HS-27A (cell line): ENCODE measurements at places on chromosomes 1 and 21.

DNA sequence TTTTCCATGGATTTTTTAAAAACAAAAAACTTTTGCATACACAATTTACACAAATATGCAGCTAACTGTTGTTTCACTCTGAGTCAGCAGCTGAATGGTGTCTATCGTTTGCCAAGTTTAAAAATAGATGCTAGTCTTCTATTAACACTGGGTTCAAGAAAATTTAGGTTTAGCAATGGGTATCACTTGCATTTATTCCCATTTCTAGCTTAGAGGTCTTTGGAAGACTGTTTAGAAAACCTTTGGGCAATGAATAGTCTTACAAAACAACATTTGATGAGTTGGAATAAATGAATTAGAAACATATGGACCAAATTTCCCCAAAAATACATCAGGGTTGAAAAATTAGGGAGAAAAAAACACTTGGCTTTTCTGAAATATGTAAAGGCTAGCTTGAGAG is 165.8 kb downstream of the LYPLAL1 start:
- no peak for DNase-seq

DNA sequence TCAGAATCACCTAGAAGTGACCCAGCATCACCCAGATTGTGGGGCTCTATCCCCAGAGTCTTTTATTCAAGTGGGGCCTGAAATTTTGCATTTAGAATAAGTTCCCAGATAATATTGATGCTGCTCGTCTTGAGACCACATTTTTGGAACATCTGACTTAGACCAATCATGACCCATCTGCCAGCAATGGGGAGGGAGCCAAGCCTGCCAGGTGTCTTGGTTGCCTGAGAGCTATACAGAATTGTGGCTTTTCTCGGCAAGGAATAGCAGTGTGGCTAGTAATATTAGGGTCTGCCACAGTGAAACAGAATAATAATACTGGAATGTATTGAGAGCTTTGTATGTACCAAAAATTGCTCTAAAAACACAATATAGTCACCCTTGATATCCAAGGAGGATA is 31.1 kb upstream of the RGS8 start:
- DNase-seq: no peak

DNA sequence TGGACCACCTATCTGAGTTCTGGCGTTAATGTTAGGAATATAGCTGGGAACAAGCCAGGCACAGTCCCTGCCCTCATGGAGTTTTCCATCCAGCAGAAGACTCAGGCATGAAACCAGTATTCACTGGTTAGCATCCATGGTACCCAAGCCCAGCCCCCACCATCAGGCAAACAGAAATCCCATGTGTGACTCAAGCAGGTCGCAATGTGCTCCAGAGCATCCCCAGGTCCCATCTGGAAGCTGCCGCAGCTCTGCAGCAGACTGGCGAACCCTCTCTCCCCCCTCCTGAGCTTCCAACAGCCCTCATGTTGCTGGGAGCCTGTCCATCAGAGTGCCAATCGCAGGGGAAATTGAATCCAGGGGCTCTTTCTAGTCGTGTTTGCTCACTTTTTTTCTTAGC is 174.2 kb downstream of the RRAGC start:
- no peak for DNase-seq

- DNase-seq: no peak
Measured at GRCh38 chr21:34024374-34024693, 49.0 kb upstream of the MRPS6 start.

DNA sequence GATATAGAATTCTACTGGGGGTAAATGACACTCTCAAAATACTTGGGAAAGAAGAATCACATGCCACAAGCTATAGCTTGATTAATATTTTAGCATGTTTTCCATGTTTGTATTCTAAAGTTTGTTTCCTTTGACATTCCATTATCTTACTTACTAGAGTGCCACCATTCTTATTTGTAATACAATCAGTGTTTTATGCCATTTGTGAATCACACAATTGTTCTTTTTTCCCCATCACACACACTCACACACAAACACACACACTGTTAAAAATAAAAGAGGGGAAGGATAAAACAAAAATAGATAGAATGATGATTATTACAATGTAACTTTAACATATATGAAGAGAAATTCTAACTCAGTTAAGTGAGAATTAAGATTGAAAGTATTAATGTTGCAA is 16.0 kb upstream of the TEKT2 start:
- no peak for DNase-seq

- DNase-seq: no peak
Measured at GRCh38 chr1:117967477-117967876, 37.9 kb downstream of the WDR3 start.

DNA sequence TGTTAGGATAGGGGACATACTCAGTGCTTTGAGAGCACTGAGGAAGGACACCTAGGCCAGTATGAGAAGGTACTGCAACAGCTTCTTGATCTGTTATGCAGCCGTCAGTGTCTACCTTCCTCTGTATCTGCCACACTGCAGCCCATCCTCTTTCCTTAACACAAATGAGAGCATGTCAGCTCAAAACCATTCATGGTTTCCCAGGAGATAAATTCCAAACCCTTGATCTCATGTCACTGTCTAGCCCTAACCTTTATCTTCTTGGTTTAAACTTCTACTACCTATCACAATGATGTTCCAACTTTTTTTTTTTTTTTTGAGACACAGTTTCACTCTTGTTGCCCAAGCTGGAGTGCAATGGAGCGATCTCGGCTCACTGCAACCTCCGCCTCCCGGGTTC is 1.4 kb downstream of the ZMYND12 start:
- DNase-seq: no peak

- DNase-seq: no peak
Measured at GRCh38 chr1:59477286-59477685, 180.4 kb downstream of the FGGY start.

DNA sequence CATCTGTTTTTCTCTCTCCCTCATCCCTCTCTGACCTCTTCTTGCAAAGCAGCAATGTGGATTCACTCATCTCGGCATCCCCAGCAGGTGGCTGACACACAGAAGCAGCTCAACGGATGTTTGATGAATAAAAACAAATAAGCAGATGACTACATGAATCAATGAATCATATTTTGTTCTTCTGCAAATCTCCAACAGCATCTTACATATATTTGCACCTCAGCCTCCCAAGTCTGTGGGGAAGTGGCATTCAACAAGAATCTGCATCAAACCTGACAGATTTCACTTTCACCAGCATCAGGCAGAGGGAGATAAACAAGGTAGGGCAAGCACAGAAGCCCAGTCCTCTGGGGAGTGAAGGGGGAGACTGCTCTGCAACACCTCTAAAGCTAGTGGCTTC is 34.0 kb downstream of the CAPN8 start:
- DNase-seq: no peak

GRCh38 chr1:154751690-154752089 is 118.4 kb downstream of the KCNN3 start:
- DNase-seq: no peak

- no peak for DNase-seq
Measured at GRCh38 chr1:110686188-110686587, 11.4 kb upstream of the KCNA3 start.

- no peak for DNase-seq
Measured at GRCh38 chr1:41374711-41375110, 13.5 kb downstream of the FOXO6 start.

DNA sequence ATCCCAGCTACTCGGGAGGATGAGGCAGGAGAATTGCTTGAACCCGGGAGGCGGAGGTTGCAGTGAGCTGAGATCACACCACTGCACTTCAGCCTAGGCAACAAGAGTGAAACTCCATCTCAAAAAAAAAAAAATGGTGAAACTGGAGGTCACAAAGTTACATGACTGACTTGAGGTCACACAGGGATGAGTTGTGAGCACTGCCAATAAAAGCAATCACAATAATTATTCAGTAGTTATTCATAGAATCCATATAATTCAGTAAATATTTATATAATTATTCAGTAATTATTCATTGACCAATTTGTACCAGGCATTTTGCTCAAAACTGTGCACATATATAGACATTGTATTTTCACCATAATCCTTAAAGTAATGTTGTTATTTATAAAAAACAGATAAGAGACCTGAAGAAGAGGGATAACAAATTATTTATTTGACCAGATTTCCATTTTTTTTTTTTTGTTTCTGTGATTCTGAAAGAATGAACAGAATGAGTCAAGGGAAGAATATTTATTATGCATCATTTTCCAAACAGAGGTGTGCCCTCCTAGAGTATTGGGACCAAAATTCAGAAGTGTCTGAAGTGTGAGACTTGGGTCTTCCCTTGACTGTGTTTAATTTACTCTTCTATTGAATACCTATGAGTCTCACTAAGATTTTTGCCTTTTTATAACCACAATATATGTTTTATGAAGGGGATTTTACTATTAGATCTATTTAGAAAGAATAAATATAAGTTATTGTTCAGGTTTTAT is 43.0 kb downstream of the PRKAB2 start:
- no peak for DNase-seq

GRCh38 chr21:44712203-44713028 is 1.0 kb upstream of the TSPEAR start:
- DNase-seq: no peak

DNA sequence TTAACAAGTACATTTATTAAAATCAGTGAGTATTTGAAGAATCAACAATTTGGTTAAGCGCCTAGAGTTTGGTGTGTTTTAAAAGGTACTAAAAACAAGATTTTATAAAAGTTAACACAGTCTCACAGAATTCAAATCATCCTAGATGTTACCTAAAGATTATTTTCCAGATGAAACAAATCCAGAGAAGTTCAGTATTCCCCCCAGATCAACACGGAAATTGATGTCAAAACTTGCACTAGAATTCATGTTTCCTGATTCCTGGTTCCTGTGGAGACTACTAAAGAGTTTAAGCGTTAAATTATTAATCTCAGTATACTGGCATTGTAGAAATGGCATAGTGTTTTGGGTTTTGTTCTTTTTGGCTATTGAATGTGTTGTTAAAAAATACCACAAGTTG is 1.4 kb downstream of the PTBP2 start:
- no peak for DNase-seq

GRCh38 chr1:159832309-159832708 is 5.6 kb downstream of the SLAMF8 start:
- DNase-seq: no peak

DNA sequence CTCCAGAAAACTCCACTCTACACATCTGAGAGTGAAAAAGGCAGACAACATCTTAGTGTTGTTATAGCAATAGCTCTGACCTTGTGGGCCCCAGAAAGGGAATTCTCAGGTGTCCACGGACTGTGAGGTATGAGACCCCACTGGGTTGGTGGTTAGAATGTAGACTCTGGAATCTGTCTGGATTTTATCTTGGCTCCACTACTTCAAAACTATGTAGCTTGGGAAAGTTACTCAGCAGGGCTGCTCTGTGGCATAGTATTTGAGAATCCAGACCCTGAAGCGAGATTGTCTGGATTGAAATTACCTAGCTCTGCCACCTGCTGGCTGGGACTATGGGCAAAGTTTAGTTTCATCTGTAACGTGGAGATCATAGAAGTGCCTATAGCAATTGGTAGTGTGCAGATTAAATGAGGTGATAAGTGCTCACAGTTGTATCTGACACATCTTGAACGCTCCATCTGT is 25.8 kb downstream of the PRDM2 start:
- no peak for DNase-seq

DNA sequence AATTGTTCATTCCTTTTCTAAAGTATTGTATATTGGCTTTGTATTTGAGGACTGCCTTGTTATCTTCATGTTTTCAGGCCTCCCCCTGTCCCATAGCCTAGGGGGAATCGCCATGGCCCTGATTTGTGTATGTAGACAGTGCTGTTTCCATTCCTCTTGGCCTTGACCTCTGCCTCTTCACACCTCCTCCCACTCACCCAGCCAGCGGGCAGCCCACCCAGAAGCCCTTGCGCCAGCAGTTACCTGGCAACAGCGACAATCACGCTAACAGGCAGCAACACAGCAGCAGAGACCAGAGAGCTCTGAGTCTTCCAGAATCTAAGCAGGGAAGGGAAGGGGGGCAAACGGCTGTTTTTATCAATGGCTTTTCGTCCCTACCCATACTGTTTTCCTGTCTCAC is 50.0 kb upstream of the NPL start:
- DNase-seq: no peak

DNA sequence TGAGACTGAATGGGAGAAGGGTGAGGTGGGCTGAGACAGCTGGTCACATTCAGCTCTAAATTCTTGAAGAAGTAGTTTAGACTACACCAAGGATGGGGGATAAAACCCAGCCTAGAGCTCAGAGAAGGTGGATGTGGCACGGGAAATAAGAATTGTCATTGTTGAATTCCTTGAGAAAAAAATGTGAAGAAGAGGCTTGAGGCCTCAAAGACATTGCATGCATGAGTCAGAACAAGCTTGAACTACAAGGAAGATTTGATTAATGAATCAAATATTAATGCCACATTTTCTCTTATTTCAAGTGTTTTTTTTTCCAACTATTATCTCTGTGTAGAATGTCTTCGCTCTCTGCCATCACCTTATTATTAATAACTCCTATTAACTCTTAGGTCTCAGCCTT is 58.9 kb downstream of the MAP3K7CL start:
- no peak for DNase-seq

DNA sequence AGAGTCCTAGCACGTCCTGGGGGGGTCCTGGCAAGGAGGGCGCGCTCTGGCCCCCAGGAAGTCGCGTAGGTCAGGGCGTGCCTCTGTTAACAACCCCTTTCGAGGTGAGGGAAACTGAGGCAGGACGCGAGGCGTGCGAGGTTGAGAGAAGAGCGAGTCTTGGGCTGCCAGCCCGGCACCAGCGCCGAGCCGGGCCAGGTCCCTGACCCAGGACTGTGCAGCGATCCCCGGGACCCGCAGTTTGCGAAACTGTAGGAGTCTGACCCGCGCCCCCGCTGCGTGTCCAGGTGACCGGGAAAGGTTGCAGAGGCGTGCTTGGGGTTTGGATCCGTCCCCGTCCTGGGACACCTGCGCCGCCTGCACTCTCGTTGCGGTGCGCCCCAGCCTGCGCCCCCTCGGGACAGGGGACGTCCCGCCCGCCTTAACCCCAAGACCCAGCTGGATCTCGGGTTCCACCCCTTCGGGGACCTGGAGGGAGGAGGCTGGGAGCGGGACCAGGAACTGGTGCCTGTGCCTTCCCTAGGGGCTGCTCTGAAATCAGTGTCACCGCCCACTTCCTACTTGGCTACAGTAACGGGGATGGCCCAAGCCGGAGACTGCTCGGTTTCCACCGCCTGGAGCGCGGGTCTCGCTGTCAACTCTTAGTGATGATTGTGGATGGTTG is 493 bp downstream of the DISC1 start:
- DNase-seq: no peak

DNA sequence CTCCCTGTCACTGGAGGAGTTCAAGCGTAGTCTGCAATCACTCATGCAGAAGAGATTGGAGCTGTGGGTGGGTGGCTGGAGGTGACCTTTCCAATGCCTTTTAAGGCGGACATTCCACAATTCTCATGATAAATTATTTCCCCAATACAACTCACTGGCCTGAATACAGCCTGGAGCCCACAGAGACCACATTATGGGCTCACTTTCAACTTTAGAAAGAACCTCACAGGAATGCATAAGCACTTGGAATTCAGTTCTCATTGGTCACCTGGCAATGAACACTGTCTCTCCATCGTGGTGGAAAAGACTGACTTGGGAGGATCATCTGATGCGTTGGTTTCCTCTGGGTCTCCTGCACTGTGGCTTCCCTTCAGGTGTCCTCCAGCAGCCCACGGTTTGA is 151.8 kb upstream of the KCND3 start:
- no peak for DNase-seq
